ENCODE measurements at places on chromosomes 11 and 22.

- no peak for DNase-seq
Measured at GRCh38 chr11:74992852-74993251, 4.1 kb downstream of the NEU3 start.

GRCh38 chr11:117668321-117668751, 128.7 kb downstream of the DSCAML1 start:
- no peak for DNase-seq

DNA sequence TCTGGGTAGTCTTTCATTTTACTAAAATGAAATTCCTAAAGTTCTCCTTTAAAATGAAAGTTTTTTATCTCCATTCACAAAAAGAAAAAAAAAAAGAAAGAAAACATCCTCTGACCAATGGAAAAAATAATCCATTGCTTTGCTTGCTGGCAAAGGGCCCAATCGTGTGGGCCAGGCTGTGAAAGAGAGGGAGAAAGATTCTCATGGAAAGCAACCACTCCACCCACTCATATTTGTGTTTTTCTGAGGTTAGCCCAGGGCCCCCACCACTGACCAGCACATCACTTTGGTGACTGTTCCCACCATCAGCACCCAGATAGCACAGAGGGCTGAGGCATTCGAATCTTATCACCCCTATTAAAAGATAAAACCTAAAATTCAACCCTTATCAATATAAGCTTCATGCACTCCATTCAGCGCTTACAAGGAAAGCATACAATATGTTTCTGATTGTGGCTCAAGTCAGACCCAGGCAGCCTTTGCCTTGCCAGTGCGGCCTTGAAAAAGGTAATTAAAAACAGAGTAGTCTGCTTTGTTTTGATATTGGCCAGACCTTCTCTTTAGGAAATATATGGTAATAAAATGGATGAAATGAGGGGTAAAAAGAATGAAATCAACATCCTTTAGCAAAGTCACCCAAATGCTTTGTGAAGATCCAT, 192.8 kb downstream of the ETS1 start:
- no peak for DNase-seq

DNA sequence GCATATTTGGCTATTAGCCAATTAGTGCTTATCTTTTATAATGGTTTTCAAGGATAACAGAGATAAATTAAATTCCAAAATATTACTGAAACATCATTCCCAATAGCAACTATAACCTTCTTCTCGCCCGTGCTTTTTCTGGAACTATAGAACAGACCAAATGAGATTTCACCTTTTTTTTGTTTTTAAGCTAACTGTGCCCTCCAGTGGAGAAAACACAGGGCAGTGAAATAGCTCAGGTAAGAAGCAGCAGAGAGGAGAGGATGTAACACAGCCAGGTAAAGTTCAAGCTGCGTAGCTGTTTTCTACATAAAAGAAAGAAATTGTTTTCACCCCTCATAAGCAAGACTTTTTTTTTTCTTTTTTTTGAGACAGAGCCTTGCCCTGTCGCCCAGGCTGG, 28.2 kb downstream of the HSD17B12 start:
- no peak for DNase-seq

DNA sequence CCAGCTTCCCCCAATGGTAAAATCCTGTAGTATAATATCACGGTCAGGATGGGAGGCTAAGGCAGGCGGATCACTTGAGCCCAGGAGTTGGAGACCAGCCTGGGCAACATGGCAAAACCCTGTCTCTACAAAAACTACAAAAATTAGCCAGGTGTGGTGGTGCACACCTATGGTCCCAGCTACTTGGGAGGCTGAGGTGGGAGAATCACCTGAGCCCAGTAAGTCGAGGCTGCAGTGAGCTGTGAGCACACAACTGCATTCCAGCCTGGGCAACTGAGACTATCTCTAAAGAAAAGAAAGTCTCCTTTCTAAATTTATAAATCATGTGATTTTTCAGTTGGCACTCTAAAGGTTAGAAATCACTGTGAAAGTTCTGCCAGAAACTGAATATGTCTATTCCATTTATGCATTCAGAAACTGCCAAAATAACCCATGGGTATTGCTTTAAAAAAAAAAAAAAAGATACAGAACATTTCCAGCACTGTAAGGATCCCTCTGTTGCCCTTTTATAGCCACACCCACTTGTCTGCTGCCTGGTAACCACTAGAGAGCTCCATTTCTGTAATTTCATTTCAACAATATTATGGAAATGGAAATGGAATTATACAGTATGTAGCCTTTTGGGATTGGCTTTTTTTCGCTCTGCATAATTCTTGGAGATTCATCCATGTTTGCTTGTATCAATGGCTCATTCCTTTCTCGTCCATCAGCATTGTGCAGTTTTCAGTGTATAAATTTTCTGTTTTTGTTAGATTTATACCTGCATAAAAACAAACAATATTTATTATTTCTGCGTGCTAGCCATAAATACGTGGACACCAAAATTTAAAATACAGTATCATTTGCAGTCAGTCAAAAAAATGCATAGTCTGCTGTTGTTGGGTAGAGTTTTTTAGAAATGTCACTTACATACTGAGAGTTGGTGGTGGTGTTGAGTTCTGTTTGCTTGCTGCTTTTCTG, 9.4 kb downstream of the CDC45 start:
- DNase-seq, result no peak

DNA sequence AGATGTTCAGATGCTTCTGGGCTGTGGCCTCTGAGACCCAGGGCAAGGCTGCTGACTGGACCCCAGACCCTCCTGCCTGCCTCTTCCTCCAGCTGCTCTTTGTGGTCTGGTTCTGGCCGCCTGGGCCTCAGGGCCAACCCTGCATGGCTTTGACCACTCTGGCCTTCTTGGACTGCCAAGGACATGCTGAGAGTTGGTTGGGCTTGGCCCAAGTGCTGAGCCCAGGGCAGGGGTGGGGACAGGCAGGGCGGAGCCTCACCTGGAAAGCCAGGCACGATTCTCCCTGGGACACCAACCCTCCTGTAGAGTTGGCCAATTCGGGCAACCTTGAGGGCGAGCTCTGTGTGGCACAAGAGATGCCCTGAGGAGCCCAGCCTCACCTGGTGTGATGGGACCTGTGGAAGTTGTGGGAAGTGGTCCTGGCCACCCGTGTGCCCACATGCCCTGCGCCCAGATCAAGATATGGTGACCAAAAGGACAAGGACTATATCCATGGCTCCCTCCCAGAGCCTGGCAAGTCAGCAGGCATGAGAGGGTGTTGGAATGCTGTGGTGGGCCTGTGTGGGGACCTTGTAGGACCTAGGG, 11.6 kb downstream of the TANGO2 start:
- DNase-seq, result no peak

DNA sequence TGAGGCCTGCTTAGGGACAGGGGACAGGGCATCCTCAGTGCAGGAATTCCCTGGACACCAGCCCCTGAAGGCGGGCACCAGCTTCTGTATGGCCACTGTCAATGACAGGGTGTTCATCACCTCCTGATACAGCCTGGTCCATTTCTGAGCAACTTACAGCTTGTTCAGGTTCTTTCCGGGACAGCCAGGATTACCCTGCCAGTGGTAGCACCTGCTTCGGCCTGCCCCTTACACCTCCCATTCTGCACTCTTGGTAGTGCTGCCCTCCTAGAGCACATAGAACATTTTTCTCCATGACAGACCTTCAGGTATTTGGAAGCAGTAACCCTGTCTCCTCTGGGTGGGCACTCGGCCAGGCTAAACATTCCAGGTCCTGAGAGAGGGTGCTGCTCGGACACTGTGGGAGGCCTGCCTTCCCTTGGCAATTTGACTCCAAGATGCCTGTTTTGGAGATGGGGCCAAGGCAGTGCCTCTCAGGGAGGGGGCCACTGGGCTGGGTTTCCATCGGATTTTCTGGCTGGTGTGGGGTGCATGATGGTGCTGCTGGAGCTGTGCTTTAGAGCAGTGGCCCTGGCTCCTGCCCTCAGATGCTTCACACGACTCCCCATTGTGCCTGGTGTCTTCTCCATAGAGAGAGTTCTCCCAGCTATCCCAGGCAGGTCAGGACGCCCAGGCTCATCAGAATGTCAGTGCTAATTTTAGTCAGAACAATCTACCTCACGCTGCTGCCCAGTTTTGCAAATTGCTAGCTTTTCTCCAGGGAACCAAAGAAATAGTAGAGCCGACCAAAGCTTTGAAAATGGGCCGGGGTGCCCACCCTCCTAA, 1.2 kb downstream of the GAL3ST3 start:
- no peak for DNase-seq

- DNase-seq, result no peak
Measured at GRCh38 chr11:131683131-131683530, 312.7 kb downstream of the NTM start.

DNA sequence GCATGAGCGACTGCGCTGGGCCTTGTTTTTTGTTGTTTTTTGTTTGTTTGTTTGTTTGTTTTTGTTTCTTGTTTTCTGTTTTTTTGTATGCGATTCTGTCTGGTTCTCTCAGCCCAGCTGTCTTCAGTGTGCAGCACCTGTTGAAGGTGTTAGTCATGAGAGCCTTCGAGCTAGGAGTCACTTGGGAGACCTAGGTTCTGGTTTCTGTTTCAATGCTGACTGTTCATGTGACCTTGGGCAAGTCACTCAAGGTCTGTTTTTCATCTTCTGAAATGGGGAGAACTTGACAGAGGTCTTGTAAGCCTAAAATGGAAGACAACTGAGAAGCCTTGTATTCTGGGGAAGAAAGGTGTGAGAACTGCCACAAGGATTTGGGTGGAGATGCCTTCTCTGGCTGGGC, 1.8 kb downstream of the DCPS start:
- DNase-seq, result no peak

DNA sequence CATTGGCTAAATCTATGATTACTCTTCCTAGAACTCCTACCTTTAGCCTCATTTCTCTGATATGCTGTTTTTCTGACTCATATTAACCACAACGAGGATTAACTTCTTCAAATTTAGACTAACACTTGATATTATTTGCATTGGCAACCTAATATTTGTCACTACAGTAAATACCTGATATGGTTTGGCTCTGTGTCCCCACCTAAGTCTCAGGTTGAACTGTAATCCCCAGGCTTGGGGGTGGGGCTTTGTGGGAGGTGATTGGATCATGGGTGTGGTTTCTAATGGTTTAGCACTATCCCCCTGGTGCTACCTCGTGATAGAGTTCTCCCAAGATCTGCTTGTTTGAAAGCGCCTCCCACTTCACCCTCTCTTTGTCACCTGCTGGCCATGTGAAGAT, 17.1 kb upstream of the MED17 start:
- no peak for DNase-seq

DNA sequence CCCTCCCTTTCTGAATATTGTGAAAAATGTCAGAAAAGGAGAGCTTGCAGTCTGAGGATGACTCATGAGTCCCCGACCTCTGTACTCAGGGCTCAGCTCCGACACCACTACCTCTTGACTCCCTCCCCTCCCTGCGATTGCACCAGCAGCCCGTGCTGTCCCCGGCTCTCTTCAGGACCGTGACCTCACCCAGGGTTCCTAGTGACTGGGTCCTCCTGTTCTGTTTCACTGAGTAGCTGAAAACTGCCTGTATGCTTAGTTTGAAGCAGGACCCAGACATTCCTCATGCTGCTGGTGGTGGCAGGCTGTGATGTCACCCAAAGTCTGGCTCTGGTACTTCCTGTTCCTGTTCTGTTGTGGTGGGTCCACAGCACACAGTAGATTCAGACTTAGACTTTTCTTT, 11.7 kb downstream of the PHRF1 start:
- peak; percentile 56 for DNase-seq

DNA sequence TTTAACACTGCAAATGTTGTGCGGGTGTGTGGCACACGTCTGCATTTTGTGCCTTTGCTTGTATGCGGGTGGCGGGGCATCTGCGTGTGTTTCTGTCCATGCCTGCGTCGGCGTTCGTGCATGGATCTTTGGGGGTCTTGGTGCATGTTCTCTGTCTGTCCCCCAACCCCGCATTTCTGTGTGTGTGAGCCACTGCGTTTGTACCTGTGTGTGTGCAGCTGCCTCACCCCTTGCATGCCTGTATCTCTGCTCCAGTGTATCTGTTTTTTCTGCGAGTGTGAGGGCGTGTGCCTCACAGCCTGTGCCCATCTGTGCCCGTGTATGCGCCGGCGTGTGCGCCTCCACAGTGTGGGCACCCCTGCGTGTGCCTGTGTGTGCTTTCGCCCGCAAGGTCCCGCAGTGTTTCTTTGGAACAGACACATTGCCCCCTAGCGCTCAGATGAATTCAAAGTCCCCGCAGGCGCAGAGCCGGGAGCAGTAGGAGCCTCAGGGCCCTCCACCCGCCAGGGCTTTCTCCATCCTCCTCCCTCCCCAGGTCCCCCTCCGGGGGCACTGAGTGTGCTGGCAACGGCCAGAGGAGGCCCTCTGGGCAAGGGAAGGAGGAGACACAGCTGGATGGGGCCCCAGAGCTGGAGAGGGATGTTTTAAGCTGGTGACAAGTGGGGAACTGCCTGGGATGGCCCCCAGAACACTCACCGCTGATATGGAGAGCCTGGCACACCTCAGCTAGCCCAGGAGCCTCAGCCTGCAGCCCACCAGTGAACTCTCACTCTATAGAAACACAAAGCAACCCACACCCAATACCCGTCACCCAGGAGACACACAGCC, 3.1 kb upstream of the MN1 start:
- DNase-seq, result peak; percentile 6

GRCh38 chr11:126232683-126233082, 21.1 kb downstream of the FAM118B start:
- no peak for DNase-seq

GRCh38 chr11:17066691-17067090, 10.8 kb downstream of the RPS13 start:
- DNase-seq, result no peak

DNA sequence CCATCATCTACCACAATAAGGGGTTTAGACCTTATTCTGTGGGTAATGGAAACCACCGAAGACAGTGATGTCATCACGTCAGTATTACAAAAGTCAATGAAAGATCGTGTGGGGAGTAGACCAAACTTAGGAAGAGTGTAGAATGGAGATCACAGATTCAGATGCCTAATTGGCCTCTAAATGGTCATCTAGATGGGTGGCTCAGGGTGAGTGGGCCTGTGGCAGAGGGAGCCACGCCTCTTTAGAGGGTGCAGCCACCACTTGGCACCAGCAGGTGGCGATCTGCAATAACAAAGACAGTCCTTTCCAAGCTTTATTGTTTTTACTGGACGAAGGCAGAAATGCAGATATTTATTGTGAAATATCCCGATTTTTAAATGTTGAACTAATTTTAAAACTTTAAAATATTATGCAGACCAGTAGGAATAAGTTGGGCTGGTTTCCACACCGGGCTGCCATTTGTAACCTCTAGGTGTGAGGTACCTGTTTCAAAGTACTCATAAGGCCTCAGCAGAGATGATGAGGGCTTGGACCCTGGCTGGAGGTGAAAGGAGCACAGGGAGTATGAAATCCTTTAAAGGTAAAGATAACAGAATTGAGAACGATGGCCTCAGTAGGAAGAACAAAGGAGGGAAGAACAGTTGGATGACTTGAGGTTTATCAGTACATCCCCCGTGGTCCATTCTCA, 222.0 kb downstream of the DBX1 start:
- DNase-seq, result peak; percentile 1

DNA sequence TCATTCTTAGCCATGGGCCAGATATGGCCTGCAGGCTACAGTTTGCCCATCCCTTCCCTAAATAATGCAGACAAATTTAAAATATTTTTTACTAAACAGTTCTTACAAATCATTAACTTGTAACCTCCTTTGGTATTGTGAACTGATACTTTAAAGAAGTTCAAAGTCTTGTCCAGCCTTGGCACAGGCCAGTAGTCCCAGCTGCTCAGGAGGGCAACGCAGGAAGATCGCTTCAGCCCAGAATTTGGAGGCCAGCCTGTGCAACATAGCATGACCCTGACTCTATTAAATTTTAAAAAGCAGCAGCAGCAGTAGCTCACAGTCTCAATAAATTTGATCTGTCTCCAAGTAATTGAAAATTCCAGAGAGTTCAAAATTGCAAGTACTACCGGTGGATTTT, 83.7 kb upstream of the ARHGAP32 start:
- DNase-seq, result no peak

All from activated T-helper 9 cell treated with anti-CD3 and anti-CD28 coated beads, Interleukin-2, amount 50 U/mL, for 16 hours (primary cell).